ENCODE measurements at places on chromosomes 16 and 17. TPM values are rescaled to one million over a fixed set of nuclear protein-coding genes. Genes with fewer than 3 reads are reported as not detected.

The C17orf67 gene
- 1.6 TPM for total RNA-seq

DNA sequence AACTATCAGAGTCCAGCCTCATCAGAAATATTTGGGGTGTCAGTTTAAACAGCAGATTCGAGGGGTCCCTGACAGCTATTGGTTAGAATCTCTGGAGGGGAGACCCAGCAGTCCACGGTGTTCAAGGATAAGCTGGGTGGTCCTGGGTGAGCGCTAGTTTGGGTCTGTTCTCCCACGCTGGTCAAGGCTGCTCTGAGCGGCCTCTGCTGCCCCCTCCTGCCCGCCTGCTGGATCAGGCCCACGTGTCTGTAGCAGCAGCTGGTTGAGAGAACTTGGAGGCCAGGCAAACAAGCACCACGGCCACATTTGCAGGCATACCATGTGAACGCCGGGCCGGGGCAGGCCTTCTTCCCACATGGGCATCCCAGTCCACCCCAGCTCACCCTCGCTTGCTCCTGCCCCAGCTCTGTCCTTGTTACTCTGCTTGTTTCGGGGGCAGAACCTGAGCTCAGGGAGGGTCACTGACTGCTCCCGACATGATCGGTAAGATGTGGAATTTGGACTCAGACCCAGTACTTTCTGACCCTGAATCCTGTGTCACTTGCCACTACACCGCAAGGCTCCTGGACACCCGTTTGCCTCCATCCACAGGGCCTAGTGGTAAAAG lies 7.4 kb downstream of the FOXF1 start:
- no peaks in the 10 kb centered on the region for H3K36me3 ChIP-seq
- peaks cover 86% of the 10 kb centered on the region for H3K27me3 ChIP-seq
- no peak overlapping the region for H3K4me3 ChIP-seq

The ARHGAP44 gene
- total RNA-seq: 0.16 TPM

- no peaks in the 10 kb centered on the region for H3K4me1 ChIP-seq
- no peaks in the 10 kb centered on the region for H3K36me3 ChIP-seq
- DNase-seq: no peak
- no peak overlapping the region for H3K27ac ChIP-seq
Observed at GRCh38 chr16:82006036-82006435, 5.2 kb downstream of the SDR42E1 start.

- H3K27ac ChIP-seq: no peak overlapping the region
- no peaks in the 10 kb centered on the region for H3K4me1 ChIP-seq
Observed at GRCh38 chr16:76157629-76158028, 119.6 kb upstream of the CNTNAP4 start.

DNA sequence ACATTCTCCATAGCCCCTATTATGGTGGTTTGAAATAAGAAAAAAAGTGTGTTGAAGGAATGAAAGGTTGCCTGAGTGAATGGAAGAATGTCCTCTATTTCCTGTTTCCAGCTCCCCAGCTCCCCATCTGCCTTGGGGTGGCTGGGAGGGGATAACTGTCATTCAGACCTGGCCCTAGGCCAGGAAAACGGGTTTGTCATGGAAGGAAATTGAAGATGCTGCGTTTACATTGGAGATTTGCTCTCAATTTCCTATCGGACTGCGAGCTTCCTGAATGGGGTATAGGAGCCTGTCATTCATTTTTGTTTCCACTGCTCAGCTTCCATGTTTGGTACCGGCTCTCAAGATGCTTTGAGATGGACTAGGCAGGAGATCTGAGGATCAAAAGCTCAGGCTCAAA lies 2.2 kb upstream of the FZD2 start:
- H3K4me1 ChIP-seq: peaks cover 10% of the 10 kb centered on the region
- DNase-seq: no peak
- H3K4me3 ChIP-seq: no peak overlapping the region
- H3K27ac ChIP-seq: no peak overlapping the region
- no peaks in the 10 kb centered on the region for H3K36me3 ChIP-seq

DNA sequence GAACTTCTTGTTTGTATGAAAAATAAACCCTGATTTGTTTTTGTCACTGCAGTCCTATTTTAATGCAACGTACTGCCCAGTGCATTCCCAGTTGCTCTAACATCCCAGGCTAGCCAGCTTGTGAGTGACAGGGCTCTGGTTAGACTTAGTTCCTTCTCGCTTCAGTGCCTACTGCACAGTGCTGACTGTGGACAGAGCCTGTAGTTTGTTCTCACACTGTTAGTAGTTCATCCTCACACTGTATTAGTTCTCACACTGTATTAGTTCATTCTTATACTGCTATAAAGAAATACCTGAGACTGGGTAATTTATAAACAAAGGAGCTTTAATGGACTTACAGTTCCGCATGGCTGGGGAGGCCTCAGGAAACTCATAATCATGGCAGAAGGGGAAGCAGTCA lies 116.6 kb upstream of the SALL1 start:
- no peak overlapping the region for H3K4me3 ChIP-seq
- H3K27ac ChIP-seq: no peak overlapping the region
- no peaks in the 10 kb centered on the region for H3K4me1 ChIP-seq
- no peak for DNase-seq
- H3K36me3 ChIP-seq: no peaks in the 10 kb centered on the region
- H3K27me3 ChIP-seq: no peaks in the 10 kb centered on the region

DNA sequence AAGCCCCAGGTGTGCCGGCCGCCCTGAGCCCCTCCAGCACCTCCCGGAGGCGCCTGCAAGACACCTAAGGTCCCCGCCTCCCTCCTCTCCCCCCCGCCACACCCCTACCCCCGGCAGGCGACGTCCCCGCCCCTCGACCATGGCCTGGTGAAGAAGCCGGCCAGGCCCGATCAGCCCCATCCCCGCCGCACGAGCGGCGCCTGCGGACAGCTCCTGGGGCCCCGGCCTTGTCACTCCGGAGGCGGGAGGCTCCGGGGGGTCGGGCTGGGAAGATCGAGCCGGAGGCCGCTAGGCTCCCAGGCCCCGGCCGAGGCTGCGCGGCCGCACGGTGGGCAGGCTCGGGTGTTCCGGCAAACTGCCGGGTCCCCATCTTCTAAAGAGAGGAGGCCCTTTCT lies 405 bp upstream of the ACE start:
- no peak overlapping the region for H3K27ac ChIP-seq
- no peaks in the 10 kb centered on the region for H3K36me3 ChIP-seq
- peaks cover 45% of the 10 kb centered on the region for H3K4me1 ChIP-seq
- peak; percentile 84 for DNase-seq

The TEX14 gene
- total RNA-seq: 0.09 TPM

DNA sequence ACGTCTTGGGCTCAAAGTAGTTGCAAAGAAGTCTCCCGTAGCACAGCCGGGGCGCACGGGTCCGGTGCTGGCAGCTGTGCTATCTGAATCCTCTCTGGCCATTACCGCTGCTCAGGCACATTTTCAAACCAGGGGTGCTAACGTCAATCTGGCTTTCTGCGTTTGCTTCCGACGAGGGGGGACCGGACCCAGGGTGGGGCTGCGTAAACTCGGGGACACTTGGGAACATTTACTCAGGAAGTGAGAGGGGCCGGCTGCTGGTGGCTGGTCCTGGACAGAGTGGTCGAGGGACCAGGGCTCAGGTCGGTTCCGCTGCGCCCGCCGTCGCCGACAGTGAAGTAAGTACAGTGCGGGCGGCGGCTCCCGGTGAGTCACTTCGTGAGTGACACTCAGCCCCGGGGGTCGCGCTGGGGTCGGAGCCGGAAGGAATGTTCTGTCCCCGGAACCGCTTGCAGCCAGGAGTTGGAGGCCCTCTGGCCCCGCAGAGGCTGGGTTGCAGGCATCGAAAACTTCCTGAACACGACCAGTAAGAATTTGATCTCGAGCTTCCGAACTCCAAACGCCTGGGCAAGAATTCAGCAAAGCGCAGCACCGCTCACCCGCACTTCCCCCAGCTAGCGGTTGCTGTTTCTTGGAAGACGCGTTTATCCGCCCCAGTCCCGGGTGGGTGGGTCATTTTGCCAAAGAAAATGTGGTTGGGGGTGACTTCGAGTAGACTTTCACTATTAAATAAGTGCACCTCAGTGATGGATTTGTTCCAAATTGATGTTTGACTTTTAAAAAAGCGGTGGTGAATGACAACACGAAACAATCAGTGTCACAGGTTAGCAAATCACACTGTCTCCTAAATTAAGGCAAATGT lies 1.4 kb upstream of the HS3ST3B1 start:
- peak overlapping the region; percentile 37 for H3K4me3 ChIP-seq
- H3K27ac ChIP-seq: peak overlapping the region; percentile 22
- no peaks in the 10 kb centered on the region for H3K27me3 ChIP-seq
- no peaks in the 10 kb centered on the region for H3K36me3 ChIP-seq

The SCIMP gene
- 0.07 TPM for total RNA-seq

DNA sequence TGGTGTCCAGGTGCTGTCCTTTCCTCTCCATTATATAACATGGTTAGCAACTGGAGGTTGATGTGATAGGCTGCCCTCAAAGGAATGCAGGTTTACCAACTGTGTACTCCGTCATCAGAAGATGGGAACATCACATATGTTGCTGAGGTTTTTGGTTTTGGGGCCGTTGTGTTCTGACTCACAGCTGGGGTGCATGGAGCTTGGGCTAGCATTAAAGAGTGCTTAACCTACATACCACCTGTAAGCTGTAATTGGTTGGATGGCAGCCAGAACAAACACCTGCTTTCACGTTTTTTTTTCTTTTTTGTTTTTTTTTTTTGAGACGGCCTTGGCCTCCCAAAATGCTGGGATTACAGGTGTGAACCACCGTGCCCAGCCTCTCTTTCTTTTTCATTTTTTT lies 20.9 kb downstream of the TMEM11 start:
- no peaks in the 10 kb centered on the region for H3K27me3 ChIP-seq
- no peaks in the 10 kb centered on the region for H3K4me1 ChIP-seq
- no peak overlapping the region for H3K27ac ChIP-seq
- H3K4me3 ChIP-seq: no peak overlapping the region

- H3K27me3 ChIP-seq: no peaks in the 10 kb centered on the region
- H3K4me3 ChIP-seq: no peak overlapping the region
- no peaks in the 10 kb centered on the region for H3K36me3 ChIP-seq
Observed at GRCh38 chr17:54408731-54409130, 491.9 kb upstream of the TOM1L1 start.

- H3K4me1 ChIP-seq: no peaks in the 10 kb centered on the region
- peaks cover 74% of the 10 kb centered on the region for H3K27me3 ChIP-seq
- no peak overlapping the region for H3K27ac ChIP-seq
- H3K4me3 ChIP-seq: no peak overlapping the region
- no peaks in the 10 kb centered on the region for H3K36me3 ChIP-seq
Observed at GRCh38 chr16:81881228-81881627, 102.1 kb downstream of the PLCG2 start.

- no peak overlapping the region for H3K4me3 ChIP-seq
- DNase-seq: peak; percentile 76
- H3K27me3 ChIP-seq: peaks cover 4% of the 10 kb centered on the region
- peaks cover 5% of the 10 kb centered on the region for H3K4me1 ChIP-seq
- no peak overlapping the region for H3K27ac ChIP-seq
- H3K36me3 ChIP-seq: no peaks in the 10 kb centered on the region
Observed at GRCh38 chr16:50665128-50665878, 15.8 kb downstream of the SNX20 start.

DNA sequence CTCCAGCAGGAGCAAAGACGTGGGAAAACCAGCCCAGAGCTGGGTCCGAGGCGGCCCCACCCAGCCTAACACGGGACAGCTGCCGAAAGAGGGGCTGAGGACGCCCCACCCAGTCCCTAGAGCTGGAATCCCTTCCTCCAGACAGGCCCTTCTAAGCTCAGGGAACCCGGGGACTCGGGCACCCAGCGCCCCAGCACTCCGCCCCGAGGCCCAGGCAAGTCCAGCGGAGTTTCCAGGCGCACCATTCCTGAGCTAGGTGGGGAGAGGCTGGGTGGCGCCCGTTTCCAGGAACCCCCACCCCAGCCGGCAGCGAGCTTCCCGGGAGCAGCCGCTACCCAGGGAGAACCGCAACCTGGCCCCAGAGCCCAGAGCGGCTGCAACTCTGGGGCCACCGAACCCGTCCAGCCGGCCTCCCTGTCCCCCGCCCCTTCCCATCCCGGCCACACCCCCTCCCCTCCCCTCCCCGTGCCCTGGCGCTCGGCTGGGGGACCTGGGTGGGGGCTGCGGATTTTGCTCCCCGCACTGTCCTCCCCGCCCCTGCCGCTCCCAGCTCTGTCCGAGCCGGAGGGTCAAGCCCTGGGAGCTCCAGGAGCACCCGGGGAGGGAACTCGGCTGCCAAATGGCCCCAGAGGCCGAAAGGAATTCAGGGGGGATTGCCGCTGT lies 536 bp downstream of the TMC6 start:
- peak overlapping the region; percentile 98 for H3K4me3 ChIP-seq
- H3K27me3 ChIP-seq: no peaks in the 10 kb centered on the region
- peak; percentile 71 for DNase-seq
- H3K36me3 ChIP-seq: peaks cover 41% of the 10 kb centered on the region

The EXOC3L1 gene
- not detected for total RNA-seq

The TMEM100 gene
- total RNA-seq: 0.20 TPM

GRCh38 chr17:76312735-76313134 lies 4.7 kb upstream of the QRICH2 start:
- no peak overlapping the region for H3K4me3 ChIP-seq
- H3K36me3 ChIP-seq: peaks cover 49% of the 10 kb centered on the region
- no peaks in the 10 kb centered on the region for H3K4me1 ChIP-seq

The CBX8 gene
- 11.9 TPM for total RNA-seq

- H3K36me3 ChIP-seq: no peaks in the 10 kb centered on the region
Observed at GRCh38 chr17:43224146-43224705, 4.2 kb downstream of the CCDC200 start.

DNA sequence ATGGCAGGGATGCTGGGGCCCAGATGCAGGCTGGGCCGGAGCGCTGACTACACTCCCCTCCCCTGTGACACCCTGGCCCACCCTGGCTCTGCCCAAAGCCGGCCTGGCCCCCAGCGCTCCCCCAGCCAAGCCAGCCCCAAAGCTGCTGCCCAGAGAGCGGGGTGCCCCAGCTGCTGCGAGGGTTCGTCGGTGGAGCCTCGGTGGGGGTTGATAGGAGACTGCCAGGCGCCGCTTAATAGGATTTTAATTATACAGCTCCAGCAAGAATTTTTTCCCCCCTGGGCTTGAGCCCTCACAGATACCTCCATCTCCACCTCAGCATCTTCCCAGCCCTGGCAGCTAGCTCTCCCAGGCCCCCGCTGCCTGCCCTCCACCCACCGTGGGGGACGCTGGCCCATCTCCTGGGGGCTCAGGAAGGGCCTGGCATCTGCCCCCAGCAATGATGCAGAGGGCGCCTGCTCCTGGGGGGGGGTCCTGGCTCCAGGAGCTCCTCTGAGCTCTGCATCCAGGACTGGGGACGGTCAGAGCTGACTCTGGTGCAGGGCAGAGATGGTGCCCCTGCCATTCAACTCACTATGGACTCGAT lies 36.8 kb upstream of the DLX4 start:
- DNase-seq: no peak
- no peak overlapping the region for H3K4me3 ChIP-seq
- no peaks in the 10 kb centered on the region for H3K36me3 ChIP-seq
- H3K27ac ChIP-seq: no peak overlapping the region
- H3K4me1 ChIP-seq: no peaks in the 10 kb centered on the region

The FBXW10 gene
- total RNA-seq: not detected

- DNase-seq: peak; percentile 78
- peaks cover 7% of the 10 kb centered on the region for H3K36me3 ChIP-seq
- H3K4me1 ChIP-seq: peaks cover 18% of the 10 kb centered on the region
- H3K27me3 ChIP-seq: no peaks in the 10 kb centered on the region
Observed at GRCh38 chr17:80649672-80650330, 105.2 kb downstream of the RPTOR start.

The AANAT gene
- not detected for total RNA-seq

The SOX8 gene
- total RNA-seq: 0.07 TPM

- H3K27me3 ChIP-seq: no peaks in the 10 kb centered on the region
- no peak for DNase-seq
- H3K27ac ChIP-seq: no peak overlapping the region
- no peak overlapping the region for H3K4me3 ChIP-seq
- no peaks in the 10 kb centered on the region for H3K4me1 ChIP-seq
Observed at GRCh38 chr17:54221499-54221898, 398.8 kb downstream of the KIF2B start.

Data from K562 (cell line).